Adrenal gland (tissue), 19 donors: ENCODE measurements at places on chromosomes 4 and X.

DNA sequence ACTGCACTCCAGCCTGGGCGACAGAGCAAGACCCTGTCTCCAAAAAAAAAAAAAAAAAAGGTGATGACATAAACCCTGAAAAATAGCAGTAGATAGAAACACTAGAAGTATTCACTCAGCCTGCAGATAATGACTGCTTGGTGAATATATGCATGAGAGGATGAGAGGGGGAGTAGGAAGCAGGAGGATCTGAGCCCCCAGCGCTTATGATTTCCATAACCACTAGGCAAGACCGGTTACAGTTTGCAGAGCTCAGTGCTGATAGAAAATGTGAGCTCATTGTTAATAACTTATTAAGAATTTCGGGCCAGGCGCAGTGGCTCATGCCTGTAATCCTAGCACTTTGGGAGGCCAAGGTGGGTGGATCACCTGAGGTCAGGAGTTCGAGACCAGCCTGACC, 40.8 kb upstream of the SLC34A2 start:
- no peak for DNase-seq

GRCh38 chrX:9482837-9483236, 18.0 kb downstream of the TBL1X start:
- DNase-seq: no peak

DNA sequence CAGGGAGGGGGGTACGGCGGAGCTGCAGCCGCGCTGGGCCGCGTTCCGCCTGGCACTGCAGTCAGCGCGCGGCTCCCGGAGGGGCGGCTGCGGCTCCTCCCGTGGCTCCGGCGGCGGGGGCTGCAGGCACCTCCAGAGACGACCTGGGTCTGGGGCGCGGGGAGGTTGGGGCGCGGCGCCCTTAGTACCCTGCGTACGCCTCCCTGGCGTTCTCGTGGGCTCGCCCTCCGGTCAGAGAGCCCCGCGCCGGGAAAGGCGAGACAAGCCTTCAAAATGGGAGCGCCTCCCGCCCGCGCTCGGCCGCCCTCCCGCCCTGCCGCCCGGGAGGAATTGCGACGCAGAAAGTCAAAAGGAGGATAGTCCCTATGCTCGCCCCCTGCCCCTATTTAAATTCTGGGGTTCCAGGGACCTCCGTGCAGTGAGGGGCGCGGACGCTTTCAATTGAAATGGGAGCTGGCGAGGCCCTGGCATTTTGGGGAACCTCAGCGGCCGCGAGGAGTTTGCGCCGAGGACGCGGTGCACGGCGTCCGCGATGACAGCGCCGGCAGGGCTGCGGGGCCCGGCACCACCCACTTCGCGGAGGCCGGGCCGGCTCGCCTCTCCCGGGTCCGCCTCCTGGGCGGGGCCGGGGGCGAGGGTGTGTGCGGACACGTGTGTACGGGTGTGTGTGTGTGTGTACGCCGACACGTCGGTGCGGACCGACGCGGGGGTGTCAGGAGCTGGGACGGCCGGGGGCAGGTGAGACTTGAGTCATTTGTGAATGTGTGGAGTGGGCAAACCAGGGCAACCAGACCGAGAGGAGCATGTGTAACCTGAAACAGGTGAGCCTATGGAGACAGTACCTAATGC, 544 bp downstream of the HERC3 start:
- peak; percentile 85 for DNase-seq

GRCh38 chr4:77538144-77538543, 67.5 kb upstream of the CXCL13 start:
- no peak for DNase-seq

GRCh38 chr4:163772238-163772637, 277.7 kb downstream of the TMA16 start:
- DNase-seq: no peak

GRCh38 chr4:7375427-7375826, 59.3 kb downstream of the PSAPL1 start:
- DNase-seq: no peak

DNA sequence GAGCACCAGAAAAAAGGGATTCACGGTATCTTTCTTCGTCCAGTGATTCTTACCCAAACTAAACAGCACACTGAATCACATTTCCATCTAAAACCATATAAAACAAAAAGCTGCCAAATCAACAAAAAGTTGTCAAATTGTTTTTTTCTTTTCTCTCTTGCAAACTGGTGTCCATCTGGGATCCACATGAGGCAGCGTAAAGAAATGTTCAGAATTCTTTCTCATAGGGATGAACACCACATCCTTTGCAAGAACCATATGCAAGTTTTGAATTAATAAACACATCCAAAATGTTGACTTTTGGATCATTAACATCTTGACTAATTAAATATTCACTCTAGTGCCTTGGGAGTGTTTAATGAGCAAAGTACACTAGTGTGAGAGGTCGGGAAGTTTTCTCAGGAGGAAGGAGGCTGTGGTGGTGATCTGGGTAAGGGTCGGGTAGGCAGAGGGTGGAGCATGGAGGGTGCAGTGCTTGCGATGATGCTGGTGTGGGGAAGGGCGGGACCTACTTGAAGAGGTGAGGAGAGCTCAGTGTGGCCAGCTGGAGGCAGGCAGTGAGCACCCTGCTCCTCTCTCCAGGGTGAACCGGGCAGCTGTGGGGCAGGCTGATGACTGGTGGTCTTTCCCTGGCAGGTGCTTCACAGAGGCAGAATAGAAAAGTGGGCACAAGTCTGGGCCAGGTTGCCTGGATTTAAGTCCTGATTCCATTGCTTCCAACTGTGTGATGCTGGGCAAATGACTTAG, 72.8 kb downstream of the NSUN7 start:
- DNase-seq: no peak

DNA sequence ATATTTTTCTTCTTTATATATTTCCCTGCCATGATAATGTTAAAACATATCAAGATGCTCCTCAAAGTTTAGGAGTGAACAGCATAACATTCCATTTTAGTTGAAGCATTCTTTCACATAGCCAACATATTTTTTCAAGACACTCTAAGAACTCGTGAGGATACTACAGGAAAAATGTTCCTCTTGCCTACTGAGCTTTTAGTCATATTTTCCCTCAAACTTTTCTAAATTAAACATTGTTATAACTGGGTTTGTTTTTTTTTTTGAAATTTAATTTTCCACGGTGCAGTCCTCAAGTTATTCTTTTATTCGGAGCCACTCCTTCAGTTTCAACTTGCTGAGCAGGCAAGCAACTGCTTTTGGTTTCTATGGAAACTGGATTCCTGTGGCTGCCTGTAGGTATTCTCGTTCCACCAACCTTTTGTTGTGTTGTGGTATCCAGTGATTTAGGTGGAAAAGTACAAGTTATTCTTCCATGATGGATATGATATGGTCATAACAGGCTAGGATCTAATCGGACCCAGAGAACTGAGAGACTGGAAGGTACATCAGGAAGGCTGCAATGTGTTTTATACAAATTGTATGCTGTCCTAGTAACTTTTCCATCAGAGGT, 248.0 kb downstream of the TRIML1 start:
- no peak for DNase-seq

DNA sequence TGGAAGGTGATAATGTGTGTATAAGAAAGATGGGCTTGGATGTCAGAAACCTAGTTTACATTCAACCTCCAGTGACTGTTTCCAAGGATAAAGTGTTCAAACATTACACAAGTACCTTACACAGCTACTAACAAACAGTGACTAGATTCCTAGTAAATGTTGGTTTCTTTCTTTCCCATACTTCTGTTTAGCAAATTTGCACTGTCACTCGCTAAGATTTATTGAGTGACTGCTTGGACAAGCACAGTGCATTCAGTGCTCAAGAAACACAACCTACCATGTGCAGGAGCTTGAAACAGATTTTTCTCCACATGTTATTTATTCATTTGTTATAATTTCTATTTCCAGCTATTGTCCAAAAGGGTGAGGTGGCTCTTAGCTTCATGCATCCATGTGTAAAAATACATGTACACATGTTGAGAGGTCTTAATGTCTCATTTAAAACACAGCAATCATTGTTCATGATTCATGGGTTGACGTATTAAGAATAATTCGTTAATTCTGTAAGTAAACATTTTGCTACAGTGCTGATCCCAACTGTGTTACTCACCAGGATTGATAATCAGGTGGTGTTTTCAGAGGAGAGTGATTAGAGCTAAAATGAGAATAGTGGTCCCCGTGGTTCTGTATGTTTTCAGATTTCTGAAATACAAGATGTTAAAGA, 153.0 kb downstream of the DCLK2 start:
- DNase-seq: no peak

DNA sequence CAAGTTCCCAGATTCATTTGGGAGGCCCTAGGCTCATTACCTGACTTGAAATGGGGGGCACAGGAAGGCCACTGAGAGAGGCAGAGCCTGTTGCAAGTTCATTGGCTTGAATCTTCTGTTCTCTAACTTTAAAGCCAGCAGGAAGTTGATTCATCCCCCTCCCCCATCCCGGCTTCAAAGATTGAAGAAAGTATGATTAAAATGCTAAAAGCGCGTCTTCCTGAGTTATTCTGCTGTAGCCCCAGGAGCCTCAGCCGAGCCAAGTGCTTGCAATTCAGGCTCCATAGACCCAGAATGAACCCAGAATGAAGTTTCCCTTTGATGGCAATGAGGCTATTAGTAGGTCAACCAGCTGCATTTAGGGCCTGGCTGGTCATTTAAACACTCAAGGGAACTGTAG, 14.7 kb downstream of the CHST7 start:
- peak; percentile 38 for DNase-seq

- DNase-seq: no peak
These were observed 12.9 kb downstream of the PALLD start for GRCh38 chr4:168509786-168510185.

DNA sequence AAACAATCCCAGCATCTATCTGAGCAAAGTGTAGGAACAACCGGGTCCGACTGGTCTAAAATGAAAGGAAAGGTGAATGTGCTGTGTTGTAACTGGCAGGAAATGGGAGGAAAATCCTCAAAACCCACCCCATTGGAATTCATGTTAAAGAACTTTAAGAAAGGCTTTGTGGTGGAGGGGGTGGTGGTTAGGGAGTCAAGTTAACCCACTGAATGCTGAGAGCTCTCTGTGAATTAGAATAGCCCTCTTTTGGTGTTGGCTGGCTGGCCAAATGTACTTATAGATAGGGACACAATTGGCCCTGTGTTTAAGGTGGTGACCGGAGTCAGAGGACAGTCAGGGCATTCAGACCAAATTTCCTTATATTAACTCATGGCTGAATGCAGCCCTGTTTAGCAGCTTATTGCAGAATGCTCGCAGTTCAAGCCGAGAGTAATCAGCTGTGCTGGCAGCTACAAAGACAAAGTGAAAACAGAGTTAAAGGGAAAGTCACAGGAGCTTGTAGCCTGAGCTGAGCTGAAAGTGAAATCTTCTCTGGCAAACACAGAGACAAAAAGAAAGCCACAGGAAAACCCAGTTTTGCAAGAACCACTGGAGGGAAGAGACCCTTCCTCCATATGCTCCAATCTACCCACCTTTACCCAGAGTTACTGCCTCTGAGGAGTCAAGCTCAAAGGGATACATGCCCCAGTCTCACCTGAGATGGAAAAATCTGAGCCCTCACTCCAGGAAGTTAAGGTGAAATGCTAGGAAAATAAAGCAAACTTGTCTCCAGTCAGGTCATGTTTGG, 38.5 kb upstream of the UGT2B7 start:
- no peak for DNase-seq

- no peak for DNase-seq
These were observed 38.2 kb downstream of the FAM114A1 start for GRCh38 chr4:38905652-38906385.

DNA sequence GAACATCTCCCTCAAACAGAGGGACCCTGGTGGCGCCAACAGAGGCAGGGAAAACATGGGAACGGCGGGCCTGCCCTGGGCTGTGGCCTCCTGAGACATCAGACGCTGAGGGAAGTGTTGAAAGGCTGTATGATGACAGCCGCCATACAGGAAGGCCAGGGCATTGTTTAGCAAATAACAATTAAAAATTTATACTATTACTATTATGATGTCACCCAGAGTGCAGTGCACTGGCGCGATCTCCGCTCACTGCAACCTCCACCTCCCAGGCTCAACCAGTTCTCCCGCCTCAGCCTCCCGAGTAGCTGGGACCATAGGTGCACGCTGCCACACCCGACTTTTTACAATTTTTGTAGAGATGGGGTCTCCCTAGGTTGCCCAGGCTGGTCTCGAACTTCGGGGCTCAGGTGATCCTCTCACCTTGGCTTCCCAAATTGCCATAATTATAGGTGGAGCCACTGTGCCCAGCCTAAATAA, 54.6 kb downstream of the CPZ start:
- DNase-seq: no peak

- DNase-seq: no peak
These were observed 40.5 kb downstream of the NFKB1 start for GRCh38 chr4:102541697-102542096.

GRCh38 chr4:177251237-177251636, 58.4 kb upstream of the NEIL3 start:
- no peak for DNase-seq

DNA sequence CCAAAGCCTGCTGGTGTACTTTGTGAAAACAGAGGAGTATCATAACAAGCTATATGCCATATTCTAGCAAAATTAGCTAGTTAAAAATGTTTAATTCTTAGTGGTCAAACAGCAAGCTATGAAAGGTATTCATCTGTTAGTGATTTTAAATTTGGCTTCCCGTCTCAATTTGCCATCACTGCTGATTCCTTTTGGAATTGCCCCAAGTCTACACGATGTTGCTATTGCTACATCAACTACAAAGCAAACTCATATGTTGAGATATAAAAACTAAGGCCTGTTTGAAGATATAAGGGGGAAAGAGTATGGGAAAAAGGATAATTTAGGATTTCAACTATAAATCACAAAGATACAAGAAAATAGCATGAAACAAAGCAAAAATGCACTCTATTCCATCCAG, 146.1 kb downstream of the COL25A1 start:
- DNase-seq: no peak

GRCh38 chrX:104565791-104566680, at the start of gene IL1RAPL2:
TSS of gene IL1RAPL2 (plus strand) at chrX:104566199.
- DNase-seq: no peak

- no peak for DNase-seq
These were observed 31.9 kb downstream of the ART3 start for GRCh38 chr4:76106442-76106841.

GRCh38 chr4:168847771-168848502, 162.1 kb downstream of the CBR4 start:
- peak; percentile 82 for DNase-seq

- no peak for DNase-seq
These were observed 244.8 kb upstream of the NOCT start for GRCh38 chr4:138770818-138771217.

DNA sequence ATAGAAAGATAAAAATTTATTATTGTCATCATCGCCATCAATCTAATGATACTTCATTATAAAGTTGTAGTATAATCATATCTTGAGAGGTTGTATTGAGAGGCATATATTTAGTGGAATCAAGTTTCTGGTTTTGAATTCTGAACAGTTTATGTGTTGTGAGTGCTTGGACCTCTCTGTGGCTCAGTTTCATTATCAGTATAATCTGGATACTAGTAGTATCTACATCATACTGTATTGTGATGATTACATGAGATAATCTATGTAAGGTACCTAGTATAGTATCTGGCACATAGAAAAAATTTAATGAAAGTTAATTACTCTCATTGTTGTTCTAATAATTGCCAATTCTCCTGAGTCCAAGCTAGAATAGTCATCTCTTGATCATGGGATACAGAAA, 161.2 kb upstream of the UBQLN2 start:
- no peak for DNase-seq
